CD4-positive, alpha-beta T cell treated with Interleukin-4 for 1 hour (primary cell): ENCODE measurements at places on chromosomes 12 and 14.

GRCh38 chr12:76284816-76285750 is 63.1 kb downstream of the BBS10 start:
- no peak for DNase-seq

GRCh38 chr14:87203346-87203745 is 789.6 kb downstream of the GALC start:
- DNase-seq = no peak

DNA sequence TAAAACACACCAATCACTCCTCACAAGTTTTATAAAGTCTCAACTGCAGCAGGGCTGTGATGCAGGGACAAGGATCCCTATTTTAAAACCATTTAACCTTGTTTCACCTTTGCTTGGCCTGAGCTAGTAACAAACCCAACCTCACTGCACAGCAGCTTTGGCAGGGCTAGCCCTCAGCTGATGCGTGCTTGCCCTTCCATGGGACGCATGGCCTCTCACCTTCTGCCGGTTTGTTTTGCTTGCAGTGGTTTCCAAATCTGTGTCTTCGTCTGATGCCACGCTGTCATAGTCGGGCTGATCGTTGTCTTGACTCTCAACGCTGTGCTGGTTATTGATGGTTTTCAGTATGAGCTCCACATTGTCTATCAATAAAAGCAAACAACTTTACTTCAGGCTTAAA is 43.3 kb downstream of the GIT2 start:
- DNase-seq = no peak

DNA sequence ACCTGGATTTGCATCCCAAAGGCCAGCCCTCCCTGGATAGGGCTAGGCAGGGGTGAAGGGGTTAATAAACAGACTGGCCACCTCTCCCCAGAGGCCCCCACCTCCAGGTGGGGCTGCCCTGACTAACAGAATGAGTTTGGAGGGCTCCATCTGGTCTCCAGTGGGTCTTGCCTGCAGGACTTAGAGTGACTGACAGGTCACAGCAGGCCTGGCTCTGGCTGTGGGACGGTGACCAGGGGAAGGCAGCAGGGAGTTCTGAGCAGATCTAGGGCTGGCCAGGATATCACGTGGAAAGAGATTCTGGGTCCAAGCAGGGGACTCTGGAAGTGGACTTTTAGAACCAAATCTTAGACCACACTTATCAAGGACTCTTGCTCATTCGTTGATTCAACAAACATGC is 40.9 kb upstream of the LHX5 start:
- no peak for DNase-seq

DNA sequence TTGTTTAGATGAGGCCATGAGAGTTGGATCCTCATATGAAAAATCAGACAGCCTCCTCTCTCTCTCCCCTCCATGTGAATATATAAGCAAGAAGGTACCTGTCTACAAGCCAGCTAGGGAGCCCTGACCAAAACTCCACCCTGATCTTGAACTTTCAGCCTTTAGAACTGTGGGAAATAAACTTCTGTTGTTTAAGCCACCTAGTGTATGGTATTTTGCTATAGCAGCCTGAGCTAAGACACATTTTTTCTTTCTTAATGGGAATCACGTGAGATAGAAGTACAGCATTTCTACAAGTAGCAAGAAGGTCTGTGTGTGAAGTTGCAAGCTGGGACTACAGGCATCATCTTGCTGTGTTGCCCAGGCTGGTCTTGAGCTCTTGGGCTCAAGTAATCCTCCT is 16.3 kb upstream of the ABHD12B start:
- DNase-seq = no peak

DNA sequence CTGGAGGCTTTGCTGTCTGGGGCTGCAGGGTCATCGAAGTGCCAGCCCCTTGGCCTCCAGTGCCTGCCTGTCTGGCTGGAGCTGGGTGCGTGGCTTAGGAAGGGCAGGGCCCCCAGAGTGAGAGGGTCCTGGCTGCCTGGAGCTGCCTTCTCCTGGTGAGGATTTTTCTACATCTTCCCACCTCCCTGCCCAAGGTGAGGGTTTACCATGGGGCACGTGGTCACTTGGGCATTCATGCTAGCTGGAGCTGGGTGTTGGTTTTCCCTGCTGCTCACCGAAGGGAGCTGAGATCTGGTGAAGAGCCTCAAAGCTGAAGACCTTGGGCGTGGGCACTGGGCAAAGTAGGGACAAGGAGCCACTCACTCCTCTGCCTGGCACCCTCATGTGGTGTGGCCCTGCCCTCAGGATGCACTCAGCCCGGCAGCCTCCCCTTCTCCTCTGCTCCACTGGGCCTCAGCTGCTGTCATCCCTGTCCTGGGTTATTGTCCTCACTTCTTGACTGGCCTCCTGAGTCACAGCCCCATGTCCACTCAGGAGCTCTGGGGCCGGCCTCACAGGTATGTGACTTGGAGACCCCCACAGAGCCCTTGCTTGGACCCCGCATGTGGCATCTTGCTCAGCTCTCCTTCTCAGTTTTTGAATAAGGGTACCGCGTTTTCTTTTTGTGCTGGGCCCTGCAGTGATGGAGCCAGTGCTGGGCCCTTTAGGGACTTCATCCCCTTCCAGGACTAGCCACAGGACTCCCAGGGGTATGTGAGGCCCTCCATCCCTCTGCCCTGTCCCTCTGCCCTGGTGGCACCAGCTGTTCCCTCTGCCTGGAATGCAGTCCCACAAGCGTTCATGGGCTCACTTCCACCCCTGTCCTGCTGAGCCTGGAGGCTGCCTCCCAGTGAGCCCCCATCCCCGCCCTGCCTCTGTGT is 1.6 kb downstream of the CEP170B start:
- no peak for DNase-seq

- DNase-seq = no peak
Measured at GRCh38 chr14:56224691-56225681, 106.8 kb downstream of the PELI2 start.

DNA sequence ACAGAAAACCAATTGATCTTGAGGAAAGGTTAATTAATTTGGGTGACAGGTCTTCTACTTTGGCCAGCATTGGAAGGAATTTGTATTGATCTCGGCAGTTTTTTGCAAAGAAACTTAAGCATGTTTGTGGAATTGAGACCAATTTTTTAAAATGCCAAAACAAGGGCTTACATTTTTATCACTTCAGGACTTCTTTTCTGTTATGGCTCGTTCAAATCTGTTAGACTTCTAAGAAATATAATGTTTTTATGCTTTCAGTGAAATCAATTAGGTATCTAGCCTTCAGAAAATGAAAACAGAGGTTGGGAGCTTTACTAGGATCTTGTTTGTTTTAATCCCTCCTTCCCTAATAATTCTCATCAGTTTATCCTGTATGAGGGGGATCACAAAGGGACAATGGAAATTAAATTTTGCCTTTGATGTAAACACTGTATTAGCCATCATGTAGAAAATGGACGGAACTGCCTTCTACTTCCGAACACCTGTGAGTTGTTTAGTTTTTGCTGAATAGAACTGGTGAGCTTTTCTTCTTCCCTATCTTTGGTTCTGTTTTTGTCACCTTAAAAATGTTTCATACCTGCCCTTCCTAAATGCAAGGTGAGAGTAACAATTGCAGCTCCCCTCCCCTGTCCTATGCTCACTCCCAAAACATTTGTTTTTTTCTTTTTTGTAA is 7.8 kb downstream of the FOXA1 start:
- no peak for DNase-seq

GRCh38 chr12:93819050-93819491 is 141.9 kb downstream of the CRADD start:
- no peak for DNase-seq

GRCh38 chr12:13702381-13702780 is 279.0 kb downstream of the GRIN2B start:
- no peak for DNase-seq

GRCh38 chr14:92613008-92613658 is 99.6 kb downstream of the RIN3 start:
- peak; percentile 63 for DNase-seq

DNA sequence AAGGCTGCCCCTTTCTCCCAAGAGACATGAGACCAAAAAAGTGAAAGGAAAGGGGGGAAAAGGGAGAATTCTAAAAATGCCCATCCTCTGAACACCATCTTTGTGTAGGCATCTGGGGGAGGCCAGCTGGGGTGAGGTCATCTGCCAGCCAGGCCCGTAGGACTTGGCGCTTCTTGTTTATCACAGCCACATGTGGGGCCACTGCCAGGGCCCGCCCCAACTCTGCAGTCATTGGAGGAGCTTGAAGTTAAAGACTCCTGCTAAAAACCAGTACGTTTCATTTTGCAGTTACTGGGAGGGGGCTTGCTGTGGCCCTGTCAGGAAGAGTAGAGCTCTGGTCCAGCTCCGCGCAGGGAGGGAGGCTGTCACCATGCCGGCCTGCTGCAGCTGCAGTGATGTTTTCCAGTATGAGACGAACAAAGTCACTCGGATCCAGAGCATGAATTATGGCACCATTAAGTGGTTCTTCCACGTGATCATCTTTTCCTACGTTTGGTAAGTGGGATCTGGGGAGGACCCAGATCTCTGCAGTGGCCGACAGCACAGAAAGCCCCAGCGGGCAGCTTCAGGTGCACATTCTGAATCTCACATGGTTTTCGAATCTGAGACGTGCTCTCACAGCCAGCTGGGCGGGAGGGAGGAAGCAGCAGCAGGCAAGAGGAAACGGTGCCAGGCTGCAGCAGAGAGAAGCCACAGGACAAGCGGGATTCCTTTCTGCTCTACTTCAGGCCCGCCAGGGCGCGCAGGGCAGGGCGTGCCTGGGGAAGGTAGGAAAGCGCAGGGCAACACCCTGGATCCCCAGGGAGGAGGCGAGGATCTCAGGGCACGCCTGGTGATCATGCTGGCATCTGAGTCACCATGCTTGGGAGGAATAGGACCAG is at the start of gene P2RX7:
P2RX7 (plus strand) TSS at position 276 of the 881 bp plus-strand sequence; CDS start at position 371, 95 bp downstream.
- peak; percentile 43 for DNase-seq

- DNase-seq = no peak
Measured at GRCh38 chr12:88329833-88330232, 187.7 kb downstream of the TMTC3 start.

DNA sequence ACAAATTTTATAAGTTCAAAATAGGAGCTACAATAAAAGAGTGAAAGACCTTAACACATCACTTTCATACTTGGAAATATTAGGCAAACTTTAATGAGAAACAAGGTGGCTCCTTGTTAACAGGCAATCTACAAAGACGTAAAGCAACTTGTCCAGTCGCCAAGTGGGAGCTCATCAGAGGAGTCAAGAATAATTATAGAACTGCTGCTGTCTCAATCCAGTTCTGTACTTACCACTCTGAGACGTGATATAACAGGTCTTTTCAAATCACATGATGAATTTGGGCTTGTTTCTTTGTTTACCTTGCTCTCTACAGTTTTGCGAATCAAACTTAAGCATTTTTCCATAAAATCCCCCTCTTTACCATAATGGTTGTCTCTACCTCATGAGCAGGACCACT is 3.6 kb downstream of the YBX3 start:
- no peak for DNase-seq

DNA sequence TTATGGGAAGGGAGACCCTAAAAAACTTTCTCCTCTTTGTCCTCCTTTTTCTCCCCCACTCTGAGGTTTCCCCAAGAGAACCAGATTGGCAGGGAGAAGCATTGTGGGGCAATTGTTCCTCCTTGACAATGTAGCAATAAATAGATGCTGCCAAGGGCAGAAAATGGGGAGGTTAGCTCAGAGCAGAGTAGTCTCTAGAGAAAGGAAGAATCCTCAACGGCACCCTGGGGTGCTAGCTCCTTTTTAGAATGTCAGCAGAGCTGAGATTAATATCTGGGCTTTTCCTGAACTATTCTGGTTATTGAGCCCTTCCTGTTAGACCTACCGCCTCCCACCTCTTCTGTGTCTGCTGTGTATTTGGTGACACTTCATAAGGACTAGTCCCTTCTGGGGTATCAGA is 4.6 kb upstream of the RPS26 start:
- DNase-seq = no peak

GRCh38 chr14:28254768-28255167 is 511.8 kb upstream of the FOXG1 start:
- DNase-seq = no peak

GRCh38 chr12:43797561-43798217 is 8.4 kb downstream of the TWF1 start:
- DNase-seq = no peak

GRCh38 chr14:23160924-23161522 is 22.4 kb downstream of the SLC7A8 start:
- DNase-seq = no peak

DNA sequence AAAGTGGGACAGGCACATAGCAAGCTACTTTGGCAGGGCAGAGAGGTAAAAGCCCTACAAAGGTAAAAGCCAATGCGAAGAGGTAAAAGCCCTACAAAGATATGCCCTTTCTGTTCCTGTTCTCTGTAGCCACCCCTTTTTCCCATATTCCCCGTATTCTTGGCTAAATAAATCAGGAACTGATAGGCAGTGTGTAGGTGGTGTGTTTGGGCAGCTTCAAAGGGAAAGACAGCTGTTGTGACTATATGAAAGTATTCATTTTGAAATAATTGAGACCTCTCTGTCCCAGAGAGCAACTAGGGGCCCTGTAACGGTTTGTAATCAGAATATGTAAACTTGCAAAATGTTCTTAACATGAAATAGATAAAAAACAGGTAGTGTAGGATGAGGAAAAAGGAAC is 11.3 kb upstream of the SLC41A2 start:
- DNase-seq = no peak

- no peak for DNase-seq
Measured at GRCh38 chr12:56162468-56163290, 4.5 kb downstream of the MYL6 start.

DNA sequence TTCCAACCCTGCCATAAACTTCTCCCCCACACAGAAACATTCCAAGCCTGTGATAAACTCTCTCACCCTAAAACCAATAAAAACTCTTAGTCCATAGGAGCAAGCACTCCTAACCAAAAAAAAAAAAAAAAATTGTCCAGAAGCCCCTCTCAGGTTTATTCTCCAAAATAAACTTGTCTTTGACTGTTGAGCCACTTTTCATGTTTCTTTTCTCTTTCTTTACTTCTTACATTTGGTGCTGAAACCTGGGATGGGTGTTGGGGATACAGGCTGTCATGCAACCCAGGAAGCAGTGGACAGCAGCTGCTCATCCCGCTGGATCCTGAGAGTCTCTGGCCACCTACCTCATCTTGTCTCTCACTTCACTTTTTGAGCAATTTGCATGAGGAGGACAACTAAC is 2.0 kb upstream of the ADAM20 start:
- DNase-seq = no peak

GRCh38 chr12:82740129-82741000 is 53.7 kb downstream of the TMTC2 start:
- no peak for DNase-seq
